CD4-positive, alpha-beta memory T cell (primary cell): ENCODE measurements at places on chromosomes 1 and 21. TPM values are rescaled to one million over a fixed set of nuclear protein-coding genes. Genes with fewer than 3 reads are reported as not detected.

DNA sequence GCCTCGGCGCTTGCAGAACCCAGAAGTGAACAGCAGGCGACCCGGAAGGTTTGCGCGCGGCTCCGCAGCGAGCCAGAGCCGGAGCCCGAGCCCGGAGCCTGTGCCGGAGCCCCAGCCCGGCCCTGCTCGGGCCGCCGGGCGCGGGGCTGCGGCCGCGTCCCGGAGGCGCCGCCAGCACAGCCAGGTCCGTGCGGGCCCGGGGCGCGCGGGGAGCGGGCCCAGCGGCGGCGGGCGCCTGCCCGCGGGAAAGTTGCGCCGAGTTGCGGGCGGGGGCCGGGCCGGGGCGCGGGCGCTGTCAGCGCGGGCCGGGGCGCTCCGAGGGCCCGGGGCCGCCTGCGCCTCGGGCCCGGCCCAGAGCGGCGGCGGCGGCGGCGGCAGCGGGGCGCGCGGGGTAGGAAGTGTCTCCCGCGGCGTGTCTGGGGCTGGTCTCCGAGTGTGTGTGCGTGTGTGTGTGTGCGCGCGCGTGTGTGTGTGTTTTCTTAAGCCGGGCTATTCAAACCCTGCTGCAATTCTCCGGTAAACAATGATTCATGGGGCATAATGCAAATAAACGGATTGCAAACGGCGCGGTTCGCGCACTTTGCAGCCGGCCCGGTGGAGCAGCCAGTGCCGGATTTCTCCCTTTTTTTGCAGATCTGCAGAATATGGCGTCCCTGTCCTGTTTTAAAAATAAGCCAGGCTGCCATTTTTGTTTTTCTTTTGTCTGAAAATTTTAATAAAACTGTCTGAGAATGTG, at the start of gene ZNF362:
ZNF362 (plus strand) TSS at position 22 of the 736 bp plus-strand sequence. CDS start 14,083 bp downstream, outside the sequence.
- no peaks in the 10 kb centered on the region for H3K27me3 ChIP-seq
- H3K27ac ChIP-seq = peak within 1 kb of the TSS; percentile 42
- H3K4me3 ChIP-seq = peak within 1 kb of the TSS; percentile 55
- H3K36me3 ChIP-seq = no peaks in the 10 kb centered on the region
- DNase-seq = peak; percentile 69

DNA sequence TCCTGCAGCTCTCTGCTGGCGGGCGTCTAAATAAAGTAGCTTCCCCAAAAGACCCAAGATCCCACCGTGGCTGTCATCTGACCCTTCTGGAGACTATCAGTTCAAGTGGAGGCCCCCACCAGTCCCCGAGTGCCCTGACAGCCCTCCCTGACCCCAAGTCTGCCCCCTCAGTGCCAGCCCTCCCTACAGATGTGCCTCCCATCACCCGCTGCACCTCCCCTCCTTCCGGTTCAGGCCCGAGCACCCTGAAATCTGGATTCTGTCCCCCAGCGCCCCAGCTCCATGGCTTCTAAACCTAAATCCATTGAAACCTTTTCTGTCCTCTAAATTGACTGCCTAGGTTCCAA, 595 bp downstream of the IL10RB start:
- H3K4me3 ChIP-seq = peak overlapping the region; percentile 79
- no peak for DNase-seq
- H3K27me3 ChIP-seq = no peaks in the 10 kb centered on the region
- peaks cover 10% of the 10 kb centered on the region for H3K36me3 ChIP-seq

- no peak overlapping the region for H3K4me3 ChIP-seq
- H3K36me3 ChIP-seq = no peaks in the 10 kb centered on the region
- H3K27ac ChIP-seq = no peak overlapping the region
- H3K4me1 ChIP-seq = no peaks in the 10 kb centered on the region
- DNase-seq = no peak
Measured at GRCh38 chr1:6731905-6732304, 30.3 kb upstream of the DNAJC11 start.

DNA sequence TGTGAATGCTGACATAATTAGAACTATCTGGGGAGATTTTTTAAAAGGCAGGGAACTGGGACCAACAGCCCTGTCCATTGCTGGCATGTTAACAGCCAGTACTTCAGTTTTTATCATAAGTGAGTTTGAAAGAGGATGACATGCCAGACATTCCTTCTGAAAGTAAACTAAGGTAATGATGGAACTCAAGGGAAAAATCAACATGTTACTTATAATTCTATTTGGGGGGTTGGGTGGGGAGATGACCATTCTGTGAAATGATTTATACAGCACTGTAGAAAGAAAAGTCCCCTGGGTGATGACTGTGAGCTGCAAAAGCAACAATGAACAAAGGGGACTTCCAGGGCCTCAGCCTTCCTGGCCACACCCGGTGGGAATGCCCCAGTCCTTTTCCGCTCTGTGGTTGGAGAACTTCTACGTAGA, 5.4 kb upstream of the LAMC2 start:
- H3K4me1 ChIP-seq = no peaks in the 10 kb centered on the region
- H3K27me3 ChIP-seq = no peaks in the 10 kb centered on the region
- DNase-seq = no peak
- no peaks in the 10 kb centered on the region for H3K36me3 ChIP-seq

DNA sequence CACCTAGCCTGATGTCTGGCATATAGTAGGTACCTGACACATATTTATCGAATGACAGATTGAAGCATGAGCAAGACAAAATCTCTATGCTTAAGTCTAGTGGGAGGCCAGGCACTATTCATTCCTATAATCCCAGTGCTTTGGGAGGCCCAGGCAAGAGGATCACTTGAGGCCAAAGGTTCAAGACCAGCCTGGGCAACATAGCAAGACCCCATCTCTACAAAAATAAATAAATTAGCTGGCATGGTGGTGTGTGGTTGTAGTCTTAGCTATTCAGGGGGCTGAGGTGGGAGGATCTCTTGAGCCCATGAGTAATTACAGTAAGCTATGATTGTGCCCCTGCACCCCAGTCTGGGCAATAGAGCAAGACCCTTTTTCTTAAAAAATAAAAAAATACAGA, 23.2 kb upstream of the TUT4 start:
- DNase-seq = no peak
- H3K4me3 ChIP-seq = no peak overlapping the region
- H3K36me3 ChIP-seq = no peaks in the 10 kb centered on the region
- H3K4me1 ChIP-seq = peaks cover 3% of the 10 kb centered on the region
- H3K27ac ChIP-seq = no peak overlapping the region
- H3K27me3 ChIP-seq = no peaks in the 10 kb centered on the region

- no peaks in the 10 kb centered on the region for H3K36me3 ChIP-seq
- no peak overlapping the region for H3K27ac ChIP-seq
- H3K4me3 ChIP-seq = no peak overlapping the region
- H3K27me3 ChIP-seq = no peaks in the 10 kb centered on the region
- H3K4me1 ChIP-seq = no peaks in the 10 kb centered on the region
Measured at GRCh38 chr1:201728731-201729130, 100.2 kb upstream of the IPO9 start.

DNA sequence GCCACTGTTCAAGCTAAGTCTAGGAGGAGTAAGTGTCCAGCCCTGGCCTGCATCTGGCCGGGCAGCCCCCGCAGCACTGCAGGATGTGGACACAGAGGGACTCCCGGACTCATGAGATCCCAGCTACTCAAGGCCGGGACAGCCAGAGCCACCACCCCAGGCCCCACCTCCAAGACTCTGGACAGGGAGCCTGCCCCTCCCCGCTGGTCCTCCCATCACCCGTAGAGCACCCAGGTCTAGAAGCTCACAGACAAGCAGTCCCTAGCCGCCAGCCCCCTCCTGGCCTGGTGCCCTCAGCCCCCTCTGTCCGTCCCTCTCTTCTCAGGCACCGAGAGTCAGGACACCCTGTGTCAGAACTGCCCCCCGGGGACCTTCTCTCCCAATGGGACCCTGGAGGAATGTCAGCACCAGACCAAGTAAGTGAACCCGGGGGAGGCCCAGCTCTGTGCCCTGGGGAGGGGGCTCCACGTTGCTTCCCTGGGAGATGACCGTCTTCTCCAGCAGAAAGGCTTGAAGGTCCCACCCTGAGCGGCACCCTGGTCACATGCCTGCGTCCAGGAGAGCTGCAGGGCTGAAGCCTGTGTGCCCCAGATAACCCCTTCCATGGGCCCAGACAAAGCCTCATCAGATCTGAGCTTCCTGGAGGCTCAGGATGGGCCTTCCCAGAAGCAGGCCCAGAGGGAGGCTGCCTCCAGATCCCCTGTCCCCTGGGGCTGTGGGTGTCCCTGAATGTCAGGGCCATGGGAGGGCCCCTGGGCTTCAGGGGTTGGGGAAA, 4.3 kb downstream of the TNFRSF14 start:
- no peak overlapping the region for H3K27ac ChIP-seq
- peaks cover 33% of the 10 kb centered on the region for H3K36me3 ChIP-seq
- H3K4me3 ChIP-seq = no peak overlapping the region
- peaks cover 29% of the 10 kb centered on the region for H3K4me1 ChIP-seq
- H3K27me3 ChIP-seq = no peaks in the 10 kb centered on the region
- no peak for DNase-seq

- no peak overlapping the region for H3K27ac ChIP-seq
- no peak for DNase-seq
- H3K36me3 ChIP-seq = no peaks in the 10 kb centered on the region
- H3K27me3 ChIP-seq = no peaks in the 10 kb centered on the region
Measured at GRCh38 chr1:230849451-230850224, 18.7 kb downstream of the C1orf198 start.

DNA sequence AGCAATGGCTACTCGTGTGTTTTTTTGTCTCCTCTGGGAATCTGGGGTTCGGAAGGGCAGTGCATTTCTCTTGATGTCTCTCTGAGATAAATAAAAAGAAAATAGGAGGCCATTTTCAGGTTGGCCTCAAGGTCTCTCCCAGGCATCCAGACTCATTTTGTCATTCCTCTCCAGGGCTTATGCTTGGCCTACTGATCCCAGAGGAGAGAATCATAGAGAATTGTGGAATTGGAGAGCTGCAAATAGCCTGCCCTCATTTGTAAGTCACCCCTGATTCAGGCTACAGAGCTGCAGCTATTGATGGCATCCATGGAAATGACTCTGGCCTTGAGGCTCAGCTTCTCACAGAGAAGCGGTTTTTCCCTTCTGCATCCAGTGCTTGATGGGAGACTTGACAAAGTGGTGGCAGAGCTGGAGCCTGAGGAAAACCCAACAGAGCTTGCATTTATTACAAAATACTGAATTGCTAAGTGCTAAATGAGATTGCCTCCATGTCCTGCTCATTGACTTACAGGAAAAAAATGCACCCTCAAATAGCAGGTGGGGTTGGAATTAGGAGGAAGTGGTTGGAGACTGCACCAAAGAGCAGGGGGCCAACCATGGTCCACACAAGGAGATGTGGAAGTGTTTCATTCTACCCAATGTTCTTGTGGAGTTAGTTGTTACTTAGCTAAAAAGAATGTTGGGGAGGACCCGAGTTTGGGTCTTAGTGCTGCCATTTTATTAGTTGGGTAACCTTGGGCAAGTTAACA, 140.4 kb downstream of the S1PR1 start:
- no peak overlapping the region for H3K4me3 ChIP-seq
- H3K27ac ChIP-seq = no peak overlapping the region
- no peaks in the 10 kb centered on the region for H3K27me3 ChIP-seq

- no peaks in the 10 kb centered on the region for H3K36me3 ChIP-seq
- H3K4me3 ChIP-seq = no peak overlapping the region
- H3K27me3 ChIP-seq = no peaks in the 10 kb centered on the region
- H3K4me1 ChIP-seq = no peaks in the 10 kb centered on the region
- no peak overlapping the region for H3K27ac ChIP-seq
Measured at GRCh38 chr1:90779573-90779972, 62.5 kb upstream of the BARHL2 start.

DNA sequence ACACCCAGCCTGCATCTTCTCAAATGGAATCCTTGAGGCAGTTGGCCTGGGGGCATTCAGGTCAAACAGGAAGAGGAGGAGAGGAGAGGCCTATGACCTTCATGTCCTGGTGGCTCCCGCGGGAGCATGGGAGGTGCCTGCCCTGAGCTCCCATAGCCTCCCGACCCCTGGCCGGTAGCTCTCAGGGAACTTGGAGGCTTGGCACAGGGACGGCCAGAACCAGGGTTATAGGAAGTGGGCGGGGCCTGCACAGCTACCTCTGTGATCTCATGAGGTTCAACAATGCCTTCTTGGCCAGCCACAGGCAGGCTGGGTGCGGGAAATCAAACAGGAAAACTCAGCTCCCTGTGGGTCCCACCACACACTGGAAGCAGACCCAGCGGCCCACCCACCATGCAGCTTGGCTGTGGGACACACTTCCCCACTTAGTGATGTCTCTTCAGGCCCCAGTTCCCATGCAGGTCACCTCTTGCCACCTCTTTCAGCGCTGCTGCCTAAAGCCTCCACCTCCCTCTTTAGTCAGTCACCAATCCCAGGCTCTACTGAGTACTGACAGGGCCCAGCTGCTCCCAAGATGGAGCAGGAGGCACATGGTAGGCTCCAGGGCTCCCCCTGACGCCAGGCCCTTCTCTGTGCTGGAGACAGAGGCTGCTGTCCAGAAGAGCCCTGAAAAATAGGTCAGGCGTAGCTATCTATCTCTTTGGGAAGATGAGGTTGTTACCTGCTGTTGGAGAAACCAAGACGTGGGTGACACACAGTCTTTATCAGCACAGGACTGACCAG, at the start of gene SLFNL1:
SLFNL1 (minus strand) TSS at position 200 of the 783 bp plus-strand sequence. CDS start 1,065 bp downstream, outside the sequence.
- H3K4me3 ChIP-seq = no peak within 1 kb of the TSS
- peaks cover 10% of the 10 kb centered on the region for H3K4me1 ChIP-seq
- DNase-seq = no peak
- peaks cover 6% of the 10 kb centered on the region for H3K36me3 ChIP-seq

GRCh38 chr1:162035241-162035640, 11.6 kb upstream of the OLFML2B start:
- no peak overlapping the region for H3K27ac ChIP-seq
- no peak overlapping the region for H3K4me3 ChIP-seq
- no peaks in the 10 kb centered on the region for H3K36me3 ChIP-seq
- peaks cover 11% of the 10 kb centered on the region for H3K27me3 ChIP-seq
- no peak for DNase-seq

The GREM2 gene
- total RNA-seq = 1.6 TPM

The SIK1 gene
- not detected for total RNA-seq

The PM20D1 gene
- 1.8 TPM for total RNA-seq

The DIRAS3 gene
- not detected for total RNA-seq
